CD14-positive monocyte (primary cell): ENCODE measurements at places on chromosomes 6 and 20. TPM values are rescaled to one million over a fixed set of nuclear protein-coding genes. Genes with fewer than 3 reads are reported as not detected.
A peak's percentile ranks its signal among the peaks of the same experiment; 100 is the strongest.

The MYLIP gene
- 30.6 and 84.0 TPM in 2 replicates for polyA plus RNA-seq

The ZNF334 gene
- polyA plus RNA-seq = not detected

The VSTM2L gene
- not detected for polyA plus RNA-seq

The RIPPLY2 gene
- not detected for polyA plus RNA-seq

The SYTL3 gene
- polyA plus RNA-seq = 14.6 TPM

The GJA10 gene
- polyA plus RNA-seq = not detected in 2 replicates

The RALGAPA2 gene
- 5.0 and 13.0 TPM in 2 replicates for polyA plus RNA-seq

The HCRTR2 gene
- polyA plus RNA-seq = not detected

The OPRM1 gene
- polyA plus RNA-seq = not detected

The TBCC gene
- polyA plus RNA-seq = 30.7 TPM

The COL21A1 gene
- 0.03 TPM in 1 of 2 replicates, not detected in the other for polyA plus RNA-seq

The EPHA7 gene
- not detected in 2 replicates for polyA plus RNA-seq

The DEFB125 gene
- not detected for polyA plus RNA-seq

GRCh38 chr20:1185790-1186334, 1.1 kb upstream of the TMEM74B start:
- DNase-seq = no peak

DNA sequence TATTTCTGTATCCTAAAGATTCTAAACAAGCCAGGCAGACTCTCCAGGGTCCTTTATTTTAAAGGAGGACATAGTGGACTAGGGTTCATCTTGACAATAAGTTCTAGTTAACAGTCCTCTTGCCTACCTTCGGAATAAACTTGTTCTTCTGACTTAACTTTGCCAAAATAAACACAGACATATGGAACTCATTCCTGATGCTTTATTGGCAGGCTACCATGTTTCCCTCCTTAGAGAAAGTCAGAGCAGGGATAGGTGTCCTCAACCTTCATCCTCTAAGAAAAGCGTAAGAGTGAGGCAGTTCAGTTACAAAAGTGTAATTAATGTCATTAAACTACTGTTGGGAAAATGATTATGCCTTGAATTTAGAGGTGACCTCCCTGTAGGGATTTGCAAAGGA, 46.9 kb upstream of the NRSN1 start:
- DNase-seq = no peak

- DNase-seq = no peak
Observed at GRCh38 chr6:80356000-80356399, 249.5 kb downstream of the BCKDHB start.

DNA sequence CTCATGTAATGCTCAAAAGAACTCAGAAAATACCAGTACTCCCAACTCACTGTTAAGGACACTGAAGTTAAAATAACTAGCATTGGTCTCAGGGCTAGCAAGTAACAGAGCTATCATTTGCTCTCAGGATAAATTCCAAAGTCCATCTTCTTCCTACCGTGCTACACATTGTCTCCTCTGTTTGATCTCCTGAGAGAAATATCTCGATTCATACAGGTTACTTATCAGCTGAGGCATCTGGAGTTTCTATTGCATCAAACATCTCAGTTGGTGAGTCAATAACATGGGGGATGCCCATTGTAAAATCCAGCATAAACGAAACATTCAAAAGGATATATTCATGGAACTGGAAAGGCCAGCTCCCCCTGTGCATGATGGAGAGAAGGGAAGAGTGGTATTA, 147.4 kb downstream of the BACH2 start:
- no peak for DNase-seq

GRCh38 chr6:69775585-69775849, 21.3 kb downstream of the LMBRD1 start:
- DNase-seq = no peak

- no peak for DNase-seq
Observed at GRCh38 chr6:104506429-104506828, 353.3 kb downstream of the HACE1 start.

DNA sequence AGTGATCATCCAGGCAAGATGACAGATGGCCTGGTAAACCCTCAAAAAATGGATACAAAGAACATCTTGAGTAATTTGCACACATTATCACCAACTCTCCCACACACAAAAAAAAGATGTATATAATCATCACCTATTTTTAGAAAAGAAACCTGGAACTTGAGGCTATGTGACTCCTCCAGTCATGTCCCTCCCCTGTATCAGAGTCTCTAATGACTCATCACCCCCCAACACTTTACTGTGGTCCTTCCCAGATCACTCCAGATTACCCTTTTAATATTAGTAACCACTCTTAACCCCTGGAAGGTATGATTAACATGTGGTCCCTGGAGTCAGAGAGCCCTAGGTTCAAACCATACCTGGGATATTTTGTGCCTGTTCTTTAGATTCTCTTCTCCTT, 144.8 kb downstream of the ZNF217 start:
- DNase-seq = no peak

- peak; percentile 65 for DNase-seq
Observed at GRCh38 chr6:37709250-37709931, 11.7 kb upstream of the MDGA1 start.

DNA sequence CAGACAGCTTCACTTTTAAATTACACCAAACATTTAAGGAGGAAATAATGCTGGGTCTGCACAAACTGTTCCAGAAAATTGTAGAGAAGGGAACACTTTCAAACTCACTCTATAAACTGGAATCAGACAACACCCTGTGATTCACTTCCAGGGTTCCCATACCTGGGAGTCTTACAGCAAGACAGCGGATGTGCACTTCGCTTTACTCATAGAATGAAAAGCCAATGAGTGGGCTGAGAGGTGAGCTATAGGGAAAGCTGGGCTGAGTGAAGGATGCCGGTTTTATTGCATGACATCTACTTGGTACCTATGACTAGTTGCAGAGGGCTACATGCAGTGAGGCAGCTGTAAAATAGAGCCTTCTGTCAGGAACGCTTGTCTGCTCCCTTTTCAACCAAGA, 152.1 kb downstream of the FNDC1 start:
- DNase-seq = no peak

- no peak for DNase-seq
Observed at GRCh38 chr6:101439790-101440189, 46.3 kb downstream of the GRIK2 start.

DNA sequence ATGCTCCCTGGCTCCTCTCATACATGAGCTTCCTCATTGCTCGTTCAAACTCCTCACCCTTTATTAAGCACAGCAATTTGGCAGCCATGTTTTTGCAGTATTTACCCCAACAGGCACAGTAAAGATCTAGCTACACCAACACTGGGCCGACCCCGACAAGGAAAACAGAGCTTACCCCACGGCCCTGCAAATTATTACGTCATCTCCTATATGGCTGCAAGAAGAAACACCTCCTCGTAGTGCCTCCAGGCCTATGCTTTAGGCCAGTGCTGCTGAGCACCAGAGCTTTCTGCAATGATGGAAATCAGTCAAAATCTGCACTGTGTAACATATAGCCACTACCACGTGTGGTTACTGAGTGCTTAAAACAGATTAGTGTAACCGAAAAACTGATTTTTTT, 26.7 kb downstream of the TMC2 start:
- no peak for DNase-seq

- no peak for DNase-seq
Observed at GRCh38 chr6:152698692-152699091, 995 bp downstream of the MYCT1 start.

- DNase-seq = no peak
Observed at GRCh38 chr20:44805979-44806620, 4.2 kb downstream of the RIMS4 start.

GRCh38 chr6:134427721-134428120, 109.8 kb upstream of the SGK1 start:
- no peak for DNase-seq

GRCh38 chr6:37381579-37381978, 27.8 kb downstream of the RNF8 start:
- DNase-seq = peak; percentile 15

DNA sequence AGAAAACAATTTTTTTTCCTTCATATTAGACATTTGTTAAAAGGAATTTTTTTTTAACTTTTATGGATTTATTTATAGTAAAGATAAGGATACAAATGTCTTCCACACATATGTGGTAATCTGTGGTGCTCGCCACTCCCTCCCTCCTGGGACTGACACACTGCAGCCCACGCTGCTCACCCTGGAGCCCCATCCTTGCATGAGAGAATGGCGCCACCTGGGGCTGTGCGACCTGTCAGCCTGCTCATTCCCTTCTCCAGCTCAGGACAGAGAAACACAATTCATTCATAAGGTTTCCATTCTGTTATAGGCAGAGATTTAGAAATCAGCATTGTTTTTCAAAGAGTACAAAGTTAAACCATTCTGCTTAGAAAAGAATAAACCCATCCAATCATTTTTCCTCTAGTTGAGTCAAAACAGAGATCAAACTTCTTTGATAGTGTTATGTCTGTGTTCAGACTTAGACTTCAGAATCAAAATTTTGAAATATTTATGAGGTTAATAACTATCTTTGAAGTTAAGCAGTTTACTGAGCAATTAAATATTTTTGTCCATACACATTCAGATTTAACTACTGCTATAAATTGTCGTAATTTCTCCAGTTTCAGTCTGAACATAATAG, 42.8 kb upstream of the DYNLRB1 start:
- no peak for DNase-seq

- DNase-seq = no peak
Observed at GRCh38 chr6:90086517-90086916, 192.2 kb downstream of the GJA10 start.

GRCh38 chr6:117605169-117605826, 3.0 kb upstream of the GOPC start:
- DNase-seq = peak; percentile 23

GRCh38 chr6:6474170-6474920, 114.2 kb upstream of the LY86 start:
- no peak for DNase-seq

- no peak for DNase-seq
Observed at GRCh38 chr6:133749427-133749826, 139.5 kb upstream of the TCF21 start.

GRCh38 chr6:11241793-11242201, 9.3 kb upstream of the NEDD9 start:
- no peak for DNase-seq

DNA sequence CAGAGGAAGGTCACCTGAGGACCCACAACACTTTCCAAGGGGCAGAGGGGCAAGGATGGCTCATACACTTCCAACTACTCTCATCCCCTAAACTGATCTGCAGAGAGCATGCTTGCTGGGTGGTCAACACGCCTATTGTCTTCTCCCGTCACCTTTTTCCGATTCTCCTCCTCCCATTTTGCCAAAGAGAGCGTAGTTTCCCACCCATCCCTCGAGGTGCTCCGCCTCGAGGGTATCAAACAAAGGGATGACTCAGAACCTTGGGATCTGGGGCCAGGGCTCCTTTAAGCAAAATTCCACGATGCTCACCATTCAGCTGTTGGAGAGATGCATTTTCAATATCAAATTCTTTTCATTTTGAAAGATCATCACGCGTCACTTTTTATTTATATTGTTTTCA, 507.5 kb upstream of the SULF2 start:
- DNase-seq = no peak

DNA sequence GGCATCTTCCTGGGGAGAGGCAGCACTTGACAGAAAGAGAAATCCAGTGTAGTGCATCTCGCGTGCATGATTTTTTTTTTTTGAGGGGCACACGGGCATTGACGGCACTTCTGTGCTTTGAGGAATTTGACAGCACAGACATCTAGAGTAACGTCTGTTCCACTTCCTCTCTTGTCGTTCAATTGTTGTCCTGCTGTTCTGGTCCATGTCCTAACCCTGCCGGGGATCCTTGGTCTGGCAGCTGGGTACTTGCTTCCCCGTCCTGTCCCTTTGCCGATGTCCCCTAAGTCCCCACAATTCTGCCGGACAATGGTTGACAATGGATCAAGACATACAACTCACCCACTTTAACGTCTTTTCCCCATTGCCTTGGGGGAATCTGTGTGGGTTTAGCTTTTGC, 46.0 kb upstream of the NAA20 start:
- peak; percentile 36 for DNase-seq

DNA sequence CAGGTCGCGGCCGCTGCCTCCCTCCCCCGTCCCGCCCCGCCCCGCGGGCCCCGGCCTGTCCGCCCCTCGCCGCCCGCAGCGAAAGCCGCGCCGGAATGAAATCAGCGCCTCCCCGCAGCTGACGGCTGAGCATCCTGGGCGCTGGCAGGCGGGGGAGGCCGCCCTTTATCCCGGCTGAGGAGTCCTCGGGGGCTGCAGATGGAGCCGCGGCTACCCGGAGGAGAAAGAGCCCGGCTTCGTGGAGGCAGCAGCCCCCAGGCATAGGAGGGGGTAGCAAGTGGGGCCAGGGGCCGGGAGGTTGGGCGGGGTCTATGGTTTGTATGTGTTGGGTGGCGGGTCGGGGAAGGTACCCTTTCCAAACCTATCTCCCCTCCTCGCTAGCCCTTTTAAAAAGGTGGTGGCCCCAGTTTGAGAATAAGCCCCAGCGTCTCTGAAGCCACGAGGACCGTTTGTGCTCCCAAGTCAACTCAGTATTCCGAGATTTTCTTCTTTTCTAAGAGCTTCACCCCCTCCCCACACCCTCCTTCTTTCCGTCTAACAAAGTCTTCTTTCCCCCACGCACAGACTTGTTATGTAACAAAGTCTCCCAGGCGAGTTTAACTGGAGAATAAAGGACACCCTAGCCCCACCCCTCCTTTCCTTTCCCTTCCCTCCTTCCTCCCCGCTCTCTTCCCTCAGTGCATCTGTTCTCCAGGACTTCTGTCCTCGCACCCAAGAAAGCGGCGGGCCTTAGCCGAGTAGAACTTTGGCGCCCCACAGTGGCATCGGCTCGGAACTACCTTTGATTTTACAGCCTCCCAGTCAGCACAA, 11.0 kb downstream of the POU3F2 start:
- peak; percentile 44 for DNase-seq

GRCh38 chr6:33372526-33373123, 19.0 kb upstream of the KIFC1 start:
- no peak for DNase-seq

DNA sequence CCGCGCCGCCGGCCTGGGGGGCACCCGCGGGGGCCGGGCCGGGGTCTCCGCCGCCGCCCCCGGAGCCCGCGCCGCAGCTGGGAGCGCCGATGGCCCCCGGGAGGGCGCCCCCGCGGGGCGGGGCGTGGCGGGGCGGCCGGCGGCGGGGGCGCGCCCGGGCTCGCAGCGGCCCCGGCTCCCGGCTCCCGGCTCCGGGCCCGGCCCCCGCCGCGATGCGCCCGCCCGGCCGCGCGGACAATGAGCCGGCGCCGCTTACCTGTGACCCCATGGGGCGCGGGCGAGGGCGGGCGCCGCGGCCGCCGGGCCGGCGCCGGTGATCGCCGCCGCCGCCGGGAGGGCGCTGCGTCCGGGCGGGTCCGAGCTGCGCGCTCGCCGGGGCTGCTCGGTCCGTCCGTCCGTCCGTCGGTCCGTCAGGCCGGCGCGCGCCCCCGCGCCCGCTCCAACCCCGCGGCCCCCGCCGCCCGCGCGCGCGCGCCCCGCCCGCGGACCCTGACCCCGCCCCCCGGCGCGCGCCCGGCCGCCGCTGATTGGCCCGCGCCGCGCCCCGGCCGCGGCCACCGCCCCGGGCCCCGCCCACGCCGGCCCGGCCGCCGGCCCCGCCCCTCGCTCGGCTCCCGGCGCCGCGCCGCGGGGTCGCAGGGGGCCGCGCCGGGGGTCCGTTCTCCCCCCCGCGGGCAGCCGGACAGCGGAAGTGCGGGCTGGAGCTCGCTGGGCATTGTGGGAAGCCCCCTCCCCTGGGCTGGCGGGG, at the start of gene ZBTB46:
TSS of gene ZBTB46 (minus strand) at position 424 of the 748 bp plus-strand sequence. CDS start 40,507 bp downstream, outside the sequence.
- DNase-seq = peak; percentile 47

- DNase-seq = no peak
Observed at GRCh38 chr6:127880429-127880828, 20.4 kb downstream of the THEMIS start.
